ENCODE measurements at places on chromosomes 7 and 10. TPM values are rescaled to one million over a fixed set of nuclear protein-coding genes. Genes with fewer than 3 reads are reported as not detected.

DNA sequence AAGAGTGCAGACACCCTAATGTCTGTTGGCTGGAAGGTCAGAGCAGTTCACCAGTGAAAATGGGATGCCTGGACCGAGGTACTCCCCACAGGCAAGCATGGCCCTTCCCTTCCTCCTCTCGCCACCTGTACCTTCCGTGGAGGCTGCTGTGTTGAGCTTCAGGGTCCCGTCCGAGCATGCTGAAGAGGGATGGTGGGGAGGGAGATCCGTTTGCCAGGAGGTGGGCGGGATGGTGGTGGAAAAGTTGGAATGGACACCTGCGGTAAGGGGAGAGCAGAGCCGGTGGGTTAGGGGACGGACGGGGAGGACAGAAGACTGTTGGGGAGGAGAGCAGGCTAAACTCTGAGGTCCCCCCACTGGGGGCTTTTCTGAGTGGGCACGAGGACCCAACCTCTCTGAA, 15.9 kb upstream of the ZNF777 start:
- DNase-seq: no peak

- DNase-seq: no peak
Observed at GRCh38 chr7:93958216-93958615, 36.7 kb downstream of the GNG11 start.

DNA sequence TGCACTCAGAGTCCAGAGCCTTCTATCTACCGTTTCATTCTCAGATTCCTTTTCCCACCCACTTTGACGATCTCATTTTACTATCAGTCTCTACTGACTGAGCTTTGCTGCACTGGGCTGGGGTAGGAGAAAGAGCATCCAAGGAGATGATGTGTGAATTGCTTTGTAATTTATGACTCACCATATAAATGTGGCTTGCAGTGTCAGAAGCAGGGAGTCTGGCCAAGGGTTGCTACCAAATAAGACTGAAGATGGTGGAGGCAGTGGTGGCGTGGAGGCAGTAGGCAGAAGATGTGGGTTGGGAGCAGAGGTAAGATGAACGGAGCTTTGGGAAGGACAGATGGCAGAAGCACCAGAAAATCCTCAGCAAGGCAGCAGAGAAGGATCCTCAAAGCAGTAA, 73.3 kb upstream of the AGK start:
- no peak for DNase-seq

DNA sequence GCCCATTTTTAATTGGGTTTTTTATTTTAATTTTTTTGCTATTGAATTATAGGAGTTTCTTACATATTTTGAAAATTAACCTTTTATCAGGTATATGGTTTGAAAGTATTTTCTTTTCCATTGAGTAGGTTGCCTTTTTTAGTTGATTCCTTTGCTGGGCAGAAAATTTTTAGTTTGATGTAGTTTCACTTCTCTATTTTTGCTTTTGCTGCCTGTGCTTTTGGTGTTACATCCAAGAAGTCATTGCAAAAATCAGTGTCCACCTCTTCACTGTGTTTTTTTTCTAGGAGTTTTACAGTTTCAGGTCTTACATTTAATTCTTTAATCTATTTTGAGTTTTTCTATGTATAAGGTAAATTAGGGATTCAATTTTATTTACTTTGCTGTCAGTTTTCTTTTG, 129.8 kb upstream of the FERD3L start:
- no peak for DNase-seq

- no peak for DNase-seq
Observed at GRCh38 chr7:127177156-127177555, 75.6 kb downstream of the GRM8 start.

- DNase-seq: peak; percentile 54
Observed at GRCh38 chr7:18495412-18496340, at the start of gene HDAC9. TSS of gene HDAC9 (plus strand) at chr7:18495749. CDS start at chr7:18496303, 554 bp downstream.

GRCh38 chr10:26857991-26858706, 2.6 kb downstream of the ABI1 start:
- DNase-seq: no peak

DNA sequence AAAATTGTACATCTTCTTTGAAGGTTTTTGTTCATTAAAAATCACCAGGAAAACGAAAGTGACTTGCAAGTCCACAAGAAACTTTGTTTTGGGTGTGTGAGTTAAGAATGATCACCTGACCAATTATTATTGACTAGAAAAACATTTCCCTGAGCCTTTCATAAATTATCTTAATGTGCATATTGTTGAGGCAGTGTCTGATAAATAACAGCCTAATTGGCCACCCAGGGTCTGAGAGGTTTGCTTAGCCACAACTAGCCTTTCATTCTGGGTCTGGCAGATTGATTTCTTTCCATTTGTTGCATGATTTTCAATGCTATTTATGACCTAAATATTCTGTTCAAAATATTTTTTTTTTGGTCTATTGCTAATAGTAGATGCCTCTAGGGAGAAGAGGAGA, 152.8 kb downstream of the AUTS2 start:
- DNase-seq: no peak

- no peak for DNase-seq
Observed at GRCh38 chr7:7292085-7292484, 109.7 kb downstream of the C1GALT1 start.

GRCh38 chr7:108972004-108972403, 402.3 kb downstream of the DNAJB9 start:
- no peak for DNase-seq

DNA sequence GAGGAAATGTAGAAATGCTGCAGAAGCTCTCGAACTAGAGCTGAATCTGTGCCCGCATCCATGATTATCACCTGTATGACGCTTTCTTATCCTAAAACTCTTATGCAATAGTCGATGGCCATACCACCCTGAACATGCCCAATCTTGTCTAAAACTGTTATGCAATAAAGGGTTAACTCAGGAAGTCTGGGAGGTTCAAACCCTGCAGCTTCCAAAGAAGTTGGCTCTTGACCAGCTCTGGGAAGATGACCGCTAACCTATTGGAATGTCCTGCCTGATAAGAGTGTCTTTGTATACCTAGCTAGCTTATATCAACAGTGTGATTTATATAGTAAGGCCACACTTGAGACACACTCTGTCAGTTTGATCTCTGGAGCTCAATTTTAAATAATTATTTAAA, 3.4 kb upstream of the C10orf88 start:
- no peak for DNase-seq

DNA sequence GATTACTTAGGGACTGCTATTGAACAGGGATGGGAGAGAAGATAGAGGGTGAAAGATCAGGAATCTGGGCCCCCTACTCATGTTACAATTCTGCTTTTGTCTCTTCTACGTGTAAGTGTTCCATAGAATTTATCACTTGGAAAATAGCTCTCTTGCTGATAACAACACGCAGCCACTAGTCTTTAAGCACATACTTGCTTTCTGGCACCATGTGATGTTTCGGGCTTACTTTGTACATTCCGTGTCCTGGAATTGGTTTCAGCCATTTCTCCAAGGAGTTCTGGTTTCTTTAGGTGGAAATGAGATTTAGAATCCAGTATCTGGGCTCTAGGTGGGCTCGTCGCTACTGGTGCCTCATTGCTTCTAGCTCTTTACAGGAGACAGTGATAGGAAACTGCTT, 59.7 kb downstream of the TFAM start:
- DNase-seq: no peak

GRCh38 chr10:78405231-78405630, 371.6 kb downstream of the RPS24 start:
- DNase-seq: no peak

DNA sequence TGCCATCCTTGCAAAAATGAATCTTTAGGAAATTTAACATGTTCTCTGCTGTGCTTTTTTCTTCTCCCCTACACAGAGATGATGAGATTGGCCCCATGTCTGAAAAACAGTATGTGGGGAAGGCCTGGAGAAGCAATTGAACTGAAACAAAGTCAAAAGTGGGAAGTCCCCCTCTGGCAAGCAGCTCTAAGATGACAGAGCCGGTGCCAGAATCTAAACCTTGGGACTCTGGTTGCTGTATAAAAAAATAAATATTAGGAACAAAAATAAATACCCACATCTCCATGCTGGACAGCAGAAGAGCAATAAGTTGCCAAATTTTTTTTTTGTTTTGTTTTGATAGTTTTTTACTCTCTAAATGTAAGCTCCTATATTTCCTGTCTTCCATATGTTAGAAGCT, 51.8 kb upstream of the TRIL start:
- DNase-seq: no peak

DNA sequence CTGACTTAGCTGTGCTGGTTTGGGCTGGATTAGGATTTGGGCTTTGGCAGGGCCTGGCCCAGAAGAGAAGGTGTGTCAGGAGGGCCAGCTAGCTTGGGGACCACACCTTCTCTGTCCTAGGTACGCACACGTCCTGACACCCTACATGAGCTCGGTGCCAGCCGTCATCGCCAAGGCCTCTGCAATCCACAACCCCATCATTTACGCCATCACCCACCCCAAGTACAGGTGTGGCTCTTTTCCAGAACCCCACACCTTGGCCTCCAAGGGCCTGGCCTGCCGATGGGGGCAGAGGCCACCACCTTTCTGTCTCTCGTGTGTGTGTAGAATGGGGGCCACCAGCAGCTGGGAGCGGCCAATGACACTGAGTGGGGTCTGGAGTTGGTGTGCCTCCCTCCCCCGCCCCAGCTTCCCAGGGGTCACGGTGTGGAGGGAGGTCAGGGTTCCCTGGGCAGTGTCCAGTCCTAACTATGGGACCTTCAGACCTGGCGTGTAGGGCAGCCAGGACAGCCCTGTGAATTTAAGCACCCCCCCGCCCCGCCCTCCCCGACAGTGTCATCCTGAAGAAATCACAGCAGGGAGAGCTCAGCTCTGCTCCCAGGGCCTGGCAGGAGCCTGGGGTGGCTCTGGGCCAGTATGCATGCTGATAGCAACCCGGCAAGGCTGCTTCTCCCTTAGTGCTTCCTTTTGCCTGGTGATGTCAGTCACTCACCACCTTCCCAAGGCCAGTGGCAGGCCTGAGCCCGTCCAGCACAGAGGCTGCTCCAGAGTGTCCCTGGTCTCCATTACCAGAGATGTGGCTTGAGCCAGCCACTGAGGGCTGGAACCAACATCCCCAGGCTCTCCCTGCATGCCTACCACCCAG, 6.9 kb upstream of the LDB3 start:
- DNase-seq: no peak

- no peak for DNase-seq
Observed at GRCh38 chr7:918441-919113, 35.9 kb downstream of the ADAP1 start.

GRCh38 chr10:3031490-3031889, 35.9 kb upstream of the PFKP start:
- DNase-seq: no peak

GRCh38 chr7:38656968-38657367, 25.8 kb upstream of the AMPH start:
- no peak for DNase-seq

GRCh38 chr10:56240471-56240870, 120.6 kb downstream of the ZWINT start:
- no peak for DNase-seq

CLDN3 gene
- 21.7 TPM for polyA plus RNA-seq

CPED1 gene
- polyA plus RNA-seq: 43.4 TPM

MYH16 gene
- polyA plus RNA-seq: 0.20 TPM

PRF1 gene
- polyA plus RNA-seq: 0.20 TPM

FFAR4 gene
- not detected for polyA plus RNA-seq

TET1 gene
- polyA plus RNA-seq: 12.7 TPM

INPP5A gene
- polyA plus RNA-seq: 31.3 TPM

GBX1 gene
- 0.22 TPM for polyA plus RNA-seq

PRKAR2B gene
- 41.2 TPM for polyA plus RNA-seq

SPDYE11 gene
- 1.6 TPM for polyA plus RNA-seq

AOC1 gene
- polyA plus RNA-seq: 54.2 TPM

DNAJC30 gene
- polyA plus RNA-seq: 9.5 TPM
